ENCODE measurements at places on chromosomes 11 and 22.

GRCh38 chr11:22076271-22076930 lies 116.5 kb upstream of the ANO5 start:
- DNase-seq = no peak

- DNase-seq = peak; percentile 70
These were observed 789 bp upstream of the KDM2A start for GRCh38 chr11:67118181-67118766.

DNA sequence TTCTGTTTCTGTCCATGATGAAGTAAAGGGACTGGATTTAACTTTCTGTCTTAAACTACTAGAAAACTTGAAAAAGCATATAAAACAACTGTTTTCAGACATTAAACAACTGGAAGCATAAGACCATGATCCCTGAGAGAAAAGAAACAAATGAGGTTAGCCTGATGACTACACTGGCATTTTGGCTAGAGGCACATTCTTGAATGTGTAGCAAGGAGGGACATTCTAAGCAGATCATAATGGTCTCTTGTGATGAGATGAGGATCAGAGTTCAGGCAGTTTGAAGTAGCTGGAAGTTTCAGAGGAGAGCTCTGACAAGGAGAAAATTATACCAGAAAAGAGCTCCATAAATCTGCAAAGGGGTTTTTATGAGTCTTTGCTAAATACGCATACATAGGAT lies 75.4 kb downstream of the AASDHPPT start:
- DNase-seq = no peak

DNA sequence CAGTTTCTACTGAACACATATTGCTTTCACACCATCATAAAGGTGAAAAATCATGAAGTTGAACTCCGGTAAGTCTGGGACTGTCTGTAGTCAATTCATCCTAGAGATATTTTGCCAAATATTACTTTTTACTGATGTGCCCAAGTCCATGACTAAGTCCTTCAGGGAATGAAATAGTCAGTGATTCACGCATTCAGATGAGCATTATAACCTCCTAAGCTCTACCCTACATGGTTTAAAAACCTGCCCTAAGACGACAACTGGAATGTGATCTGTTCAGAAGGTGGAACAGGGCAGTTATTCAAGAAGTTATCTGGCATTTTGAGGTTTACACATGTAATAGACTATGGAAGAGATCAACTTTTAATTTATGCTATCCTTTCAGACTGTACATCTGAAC lies 125.6 kb downstream of the TRPC6 start:
- DNase-seq = no peak

GRCh38 chr22:22704156-22704946 lies 59.9 kb downstream of the GGTLC2 start:
- no peak for DNase-seq

DNA sequence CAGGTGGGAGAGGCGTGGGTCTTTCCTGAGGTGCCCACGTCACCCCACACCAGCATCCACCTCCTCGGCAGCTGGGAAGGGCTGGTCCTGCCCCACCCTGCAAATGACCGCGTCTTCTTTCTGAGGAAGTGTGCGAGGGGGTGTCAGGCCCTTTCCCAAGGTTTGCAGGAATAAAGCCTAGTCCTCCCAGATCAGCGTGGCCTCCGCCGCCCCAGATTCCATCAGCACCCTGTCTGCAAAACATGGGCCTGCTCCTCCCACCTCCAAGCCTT lies 14.4 kb upstream of the SLC39A13 start:
- no peak for DNase-seq

DNA sequence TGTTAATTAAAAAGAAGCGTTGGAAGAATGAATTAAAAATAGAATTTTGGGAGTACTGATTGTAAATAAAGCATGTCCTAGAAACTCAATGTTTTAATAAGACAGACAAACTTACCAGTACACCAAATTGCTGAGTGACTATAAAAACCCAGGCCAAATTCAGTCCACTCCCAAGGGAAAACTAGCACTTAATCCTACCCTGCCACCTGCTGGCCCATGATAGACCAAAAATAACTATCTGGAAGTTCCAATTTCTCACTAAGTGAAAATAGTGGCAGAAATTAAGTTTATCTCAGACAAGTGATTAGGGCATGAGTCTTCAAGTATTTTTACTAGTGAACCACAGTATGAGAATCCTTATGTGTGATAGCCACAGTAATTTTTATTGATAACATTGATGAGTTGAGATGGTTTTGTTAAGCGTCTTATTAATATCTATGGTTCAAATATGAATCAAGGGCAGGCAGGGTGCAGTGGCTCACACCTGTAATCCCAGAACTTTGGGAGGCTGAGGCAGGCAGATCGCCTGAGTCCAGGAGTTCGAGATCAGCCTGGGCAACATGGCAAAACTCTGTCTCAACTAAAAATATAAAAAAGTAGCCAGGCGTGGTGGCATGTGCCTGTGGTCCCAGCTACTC lies 9.8 kb upstream of the DDX10 start:
- peak; percentile 69 for DNase-seq

GRCh38 chr22:22085702-22086500 lies 103.3 kb upstream of the TOP3B start:
- DNase-seq = no peak

- no peak for DNase-seq
These were observed 40.2 kb downstream of the ST14 start for GRCh38 chr11:130199792-130200191.

DNA sequence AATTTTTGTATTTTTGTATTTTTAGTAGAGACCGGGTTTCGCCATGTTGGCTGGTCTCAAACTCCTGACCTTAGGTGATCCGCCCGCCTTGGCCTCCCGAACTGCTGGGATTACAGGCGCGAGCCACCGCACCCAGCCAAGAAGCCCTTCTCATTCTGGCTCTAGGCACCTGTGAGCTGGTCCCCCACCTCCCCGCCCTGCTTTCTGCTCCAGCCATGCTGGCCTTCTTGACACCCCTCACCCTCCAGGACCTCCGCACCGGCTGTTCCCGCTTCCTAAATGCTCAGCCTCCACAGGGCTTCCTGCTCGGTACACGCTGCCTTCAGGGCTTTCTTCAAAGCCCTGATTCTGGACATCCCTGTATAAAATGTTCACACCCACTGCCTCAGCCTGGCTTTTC lies 5.5 kb upstream of the FXYD2 start:
- no peak for DNase-seq

- DNase-seq = peak; percentile 80
These were observed 76.2 kb upstream of the VPREB1 start for GRCh38 chr22:22168190-22168940.

- DNase-seq = no peak
These were observed 68.2 kb downstream of the FBXO7 start for GRCh38 chr22:32542677-32543357.

DNA sequence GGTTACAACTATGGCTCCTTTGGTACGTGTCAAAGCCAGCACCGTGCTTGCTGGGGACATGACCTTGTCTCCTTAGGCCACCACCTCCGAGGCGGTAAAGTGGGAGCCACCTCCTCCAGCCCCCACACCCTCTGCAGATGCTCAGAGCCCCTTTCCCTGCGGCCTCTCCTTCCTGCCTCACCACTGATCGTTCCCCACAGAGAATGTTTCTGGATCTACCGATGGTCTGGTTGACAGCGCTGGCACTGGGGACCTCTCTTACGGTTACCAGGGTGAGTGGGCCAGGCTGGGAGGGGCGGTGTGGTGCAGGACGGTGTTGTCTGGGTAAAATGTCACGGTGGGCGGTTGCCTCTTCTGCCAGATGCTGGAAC lies 8.9 kb downstream of the SIDT2 start:
- no peak for DNase-seq

DNA sequence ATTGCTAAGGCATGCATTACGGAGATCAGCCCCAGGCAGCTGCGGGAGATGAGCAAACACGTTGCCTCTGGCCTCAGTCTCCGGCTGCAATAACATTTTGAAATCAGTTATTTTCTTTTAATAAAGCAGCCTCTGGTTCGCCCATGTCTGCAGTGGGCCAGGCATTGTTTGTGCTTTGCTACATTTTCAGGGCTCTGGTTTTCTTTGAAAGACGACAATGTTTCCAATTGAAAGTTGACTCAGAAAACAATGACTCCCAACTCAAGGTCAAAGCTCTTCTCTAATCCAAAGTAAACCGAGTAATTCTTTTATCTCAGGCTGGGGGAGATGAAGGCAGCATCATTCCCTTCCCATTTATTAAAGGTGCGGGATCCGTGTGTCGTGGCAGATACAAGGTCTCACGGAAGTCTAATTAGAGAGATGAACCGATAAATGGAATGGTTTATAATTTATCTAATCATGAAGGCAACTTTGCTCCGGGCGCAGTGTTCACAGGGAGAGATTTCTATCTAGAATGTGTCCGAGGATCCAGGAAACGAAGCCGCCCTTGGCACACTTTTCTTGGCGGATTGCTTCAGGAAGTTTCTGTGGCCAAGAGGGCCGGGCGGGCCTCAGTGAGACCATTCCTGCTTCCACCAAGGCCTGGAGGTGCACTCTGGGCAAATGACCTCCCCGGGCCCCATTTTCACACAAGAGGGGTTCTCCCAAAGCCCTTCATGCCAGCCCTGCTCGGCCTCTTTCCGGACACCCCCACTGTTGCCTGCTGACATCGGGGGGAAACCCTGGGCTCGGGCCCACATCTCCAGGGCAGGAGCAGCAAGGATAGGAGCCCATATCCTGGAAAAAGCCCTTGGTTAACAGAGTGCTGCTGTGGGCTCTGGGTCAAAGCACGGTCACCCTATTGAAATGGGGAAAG lies 811.4 kb downstream of the BRD1 start:
- no peak for DNase-seq

DNA sequence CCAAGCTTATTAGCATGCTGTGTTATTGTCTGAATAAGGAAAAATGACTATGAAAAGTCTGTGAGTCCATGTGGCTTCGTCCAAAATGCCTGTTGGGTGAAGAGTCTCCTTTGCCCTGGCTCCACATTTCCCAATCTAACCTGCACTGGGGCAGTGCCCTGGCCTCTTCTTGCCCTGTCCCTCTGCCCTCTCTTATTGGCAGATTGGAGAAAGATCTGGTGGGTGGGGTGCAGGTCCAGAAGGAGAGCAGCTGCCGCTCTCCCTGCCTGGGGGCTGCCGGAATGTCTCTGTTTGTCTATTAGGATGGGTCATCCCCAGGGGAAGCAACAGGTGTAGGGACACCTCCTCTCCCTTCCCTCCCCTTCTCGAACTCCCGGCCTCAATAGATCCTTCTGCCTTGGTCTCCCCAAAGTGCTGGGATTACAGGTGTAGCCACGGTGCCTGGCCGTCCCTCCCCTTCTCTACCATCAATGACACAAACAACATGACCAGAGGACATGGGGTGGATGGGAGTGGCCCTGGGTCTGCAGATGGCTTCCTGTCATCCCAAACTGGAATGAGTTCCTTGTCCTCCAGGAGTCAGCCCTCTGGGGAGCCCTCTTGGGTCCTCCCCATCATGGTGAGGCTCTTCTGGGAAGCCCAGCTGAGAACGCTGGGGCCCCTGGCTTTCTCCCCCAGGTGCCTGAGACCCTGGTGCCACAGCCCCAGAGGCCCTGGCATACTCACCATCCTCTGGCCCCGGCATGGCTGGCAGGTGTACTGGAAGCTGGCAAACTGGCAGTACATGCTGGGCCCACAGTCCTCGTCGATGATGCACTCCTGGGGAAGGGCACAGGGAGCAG lies 40.5 kb downstream of the DKK3 start:
- DNase-seq = no peak

GRCh38 chr22:39913886-39914285 lies 13.0 kb downstream of the GRAP2 start:
- DNase-seq = no peak

DNA sequence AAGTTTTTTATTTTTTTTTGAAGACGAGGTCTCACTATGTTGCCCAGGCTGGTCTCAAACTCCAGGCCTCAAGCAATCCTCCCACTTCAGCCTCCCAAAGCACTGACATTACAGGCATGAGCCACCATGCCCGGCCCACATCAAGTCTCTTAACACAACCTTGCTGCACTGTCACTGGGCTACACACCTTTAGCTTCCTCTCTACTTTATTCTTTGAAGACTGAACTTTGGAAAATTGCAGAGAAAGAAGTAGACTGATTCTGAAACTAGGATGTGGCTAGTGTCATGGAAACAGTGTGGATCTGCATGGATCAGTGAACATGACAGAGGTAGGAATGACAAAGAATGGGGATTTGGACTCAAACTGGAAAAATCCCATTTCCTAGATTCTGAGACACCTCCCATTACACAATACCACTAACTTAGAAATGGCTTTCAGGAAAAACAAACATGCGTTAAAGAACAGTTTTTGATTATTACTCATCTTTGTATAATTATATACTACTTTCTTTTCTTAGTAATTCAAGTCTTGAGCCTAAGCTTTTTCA lies 99.6 kb upstream of the SPON1 start:
- DNase-seq = no peak

- DNase-seq = no peak
These were observed 593.5 kb upstream of the FAT3 start for GRCh38 chr11:91630916-91631673.

DNA sequence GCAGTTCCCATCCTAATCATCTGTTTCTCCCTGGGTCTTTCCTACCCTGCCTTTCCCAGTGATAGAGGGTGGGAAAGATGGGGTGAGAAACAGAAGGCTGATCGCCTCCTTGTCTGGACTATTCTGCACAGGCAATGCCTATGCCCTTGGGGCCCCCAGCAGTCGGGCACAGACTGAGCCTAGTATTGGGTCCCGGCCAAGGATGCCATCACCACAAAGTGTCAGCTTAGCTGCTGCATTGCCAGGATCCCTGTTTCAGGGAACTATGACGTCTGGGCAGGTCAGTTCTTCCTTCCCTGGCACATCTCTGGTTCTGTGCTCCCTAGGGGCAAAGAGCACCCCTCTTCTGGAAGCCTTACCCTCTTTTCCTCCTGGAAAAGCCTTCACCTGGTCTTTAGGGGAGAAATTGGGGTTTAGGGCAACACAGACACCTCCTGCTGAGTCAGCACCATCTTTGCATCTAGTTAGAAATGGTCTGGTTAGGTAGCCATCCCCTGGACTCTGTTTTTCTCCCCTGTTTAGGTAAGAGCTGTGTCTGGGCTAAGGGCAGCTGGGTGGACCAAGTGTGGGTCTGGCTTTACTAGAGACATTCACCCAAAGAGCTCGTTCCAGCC lies 2.1 kb downstream of the ADAMTS8 start:
- DNase-seq = no peak

GRCh38 chr11:26929806-26930517 lies 64.0 kb upstream of the FIBIN start:
- no peak for DNase-seq

DNA sequence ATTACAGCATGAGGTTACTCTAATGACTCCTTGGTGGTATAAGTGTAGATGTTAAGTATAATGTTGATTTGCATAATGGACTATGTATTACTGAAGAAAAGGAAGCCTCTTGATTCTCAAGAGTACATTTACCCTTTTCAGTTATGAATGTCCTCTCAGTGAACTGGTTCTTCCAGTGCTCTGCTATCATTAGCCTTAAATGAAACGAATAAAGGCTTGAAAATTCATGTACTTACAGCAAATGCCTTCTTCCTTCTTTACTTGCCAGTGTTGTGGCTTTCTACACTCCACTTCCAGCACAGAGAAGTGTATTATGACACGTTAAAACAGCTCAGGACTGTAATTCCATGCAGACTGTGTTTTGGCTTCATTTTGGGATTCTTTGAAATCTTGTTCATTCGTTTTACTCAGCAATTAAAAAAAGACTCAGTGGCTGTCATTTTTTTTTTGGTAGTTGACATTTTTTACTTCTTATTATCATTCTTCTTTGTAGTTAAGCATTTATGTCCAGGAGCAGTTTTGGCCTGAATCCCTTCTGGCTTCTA lies 96.9 kb downstream of the MTMR3 start:
- no peak for DNase-seq

- DNase-seq = peak; percentile 58
These were observed 59.3 kb downstream of the TSPAN18 start for GRCh38 chr11:44785856-44786607.

Measured in GM23338 (cell line).